Inflammatory macrophage (primary cell): ENCODE measurements at places on chromosomes 5 and 9.

- no peak for DNase-seq
These were observed 167.2 kb downstream of the CACNA1B start for GRCh38 chr9:138044485-138045383.

GRCh38 chr9:86322973-86323644, 31.1 kb downstream of the TUT7 start:
- no peak for DNase-seq

DNA sequence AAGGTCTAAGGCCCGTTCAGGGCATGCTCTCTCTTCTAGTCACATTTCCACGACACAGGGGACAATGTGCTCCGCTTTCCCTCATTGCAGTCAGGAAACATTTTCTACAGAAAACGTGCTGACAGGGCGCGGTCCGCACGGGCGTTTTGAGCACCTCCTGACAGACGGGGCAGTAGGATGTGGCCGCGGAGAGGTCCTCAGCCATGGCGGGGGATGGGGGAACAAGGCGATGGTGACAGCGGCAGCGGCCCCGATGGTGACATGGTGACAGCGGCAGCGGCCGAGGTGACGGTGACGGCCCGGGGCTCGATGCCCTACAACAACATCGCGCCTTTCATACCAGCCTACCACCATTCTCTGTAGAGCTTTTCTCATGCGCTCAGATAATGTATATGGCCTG, 4.1 kb downstream of the PLPP1 start:
- no peak for DNase-seq

GRCh38 chr5:64973215-64973614, 204.5 kb downstream of the CWC27 start:
- DNase-seq: no peak

DNA sequence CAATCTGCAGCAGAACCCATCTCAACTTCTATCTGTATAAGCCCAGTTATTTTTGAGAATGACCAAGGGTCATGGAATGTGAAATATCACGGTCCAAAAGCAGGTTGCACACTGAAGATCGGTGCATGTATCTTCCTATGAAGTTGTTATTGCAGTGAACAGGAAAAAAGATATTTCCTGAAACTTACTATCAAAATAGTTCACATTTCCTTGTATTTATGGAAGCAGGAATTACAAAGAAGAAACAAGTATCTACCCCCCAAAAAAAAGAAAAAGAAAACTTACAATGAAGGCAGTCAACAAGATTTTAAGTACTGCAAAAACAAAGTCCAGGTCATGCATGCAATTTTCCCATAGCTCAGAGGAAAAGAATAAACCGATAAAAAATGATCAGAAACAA, 70.0 kb downstream of the MPDZ start:
- DNase-seq: no peak

GRCh38 chr5:78757269-78758053, 108.9 kb upstream of the LHFPL2 start:
- no peak for DNase-seq

- DNase-seq: no peak
These were observed 297.2 kb downstream of the DRD1 start for GRCh38 chr5:175146733-175147132.

DNA sequence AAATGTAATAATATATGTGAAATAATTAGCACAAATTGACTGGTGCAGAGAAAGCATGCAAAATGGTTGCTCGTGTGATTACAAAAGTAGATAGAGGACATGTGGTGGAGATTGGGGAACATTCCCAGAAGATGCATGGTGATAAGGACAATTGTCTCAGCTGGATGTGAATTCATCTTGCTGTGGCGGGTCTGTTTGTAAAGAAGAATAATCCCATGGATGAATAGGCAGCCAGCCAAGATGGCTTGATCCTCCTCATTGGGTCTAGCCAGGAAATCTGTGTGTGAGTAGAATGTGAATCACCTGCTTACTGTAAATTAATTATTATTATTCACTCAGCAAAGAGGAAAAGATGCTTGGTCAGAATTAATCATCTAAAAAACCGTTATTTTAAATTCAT, 12.6 kb upstream of the DPYSL3 start:
- no peak for DNase-seq

DNA sequence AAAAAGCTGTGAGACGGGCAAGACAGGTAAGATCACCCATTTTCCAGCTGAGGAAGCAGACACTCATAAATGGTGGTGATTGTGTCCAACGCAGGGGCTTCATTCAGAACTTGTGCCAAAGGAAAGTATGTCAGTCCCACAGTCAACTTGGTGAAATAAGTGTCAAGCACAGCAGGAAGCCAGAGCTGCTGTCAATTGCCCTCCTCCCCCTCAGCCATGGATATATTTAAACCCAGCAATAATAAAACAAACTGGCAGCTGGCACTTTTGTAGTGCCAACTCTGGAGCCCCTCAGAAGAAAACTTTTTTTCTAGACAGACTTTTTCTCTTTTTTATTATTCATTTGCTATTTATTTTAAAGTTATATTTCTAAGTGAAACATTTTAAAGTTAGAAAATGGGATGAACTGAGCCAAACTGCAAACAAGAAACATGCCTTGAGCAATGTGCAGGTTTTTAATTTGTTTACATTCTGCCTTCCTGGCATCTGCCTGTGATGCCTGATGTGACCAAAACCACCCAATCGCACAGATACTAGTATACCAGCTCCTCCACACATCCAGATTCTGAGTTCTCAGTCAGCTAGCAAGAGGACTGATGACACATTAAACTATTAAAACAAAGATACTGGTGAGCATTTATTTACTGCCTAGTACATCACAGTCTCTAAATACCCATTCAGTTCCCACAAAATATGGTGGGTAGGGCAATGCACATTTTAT, 17.0 kb downstream of the DMAC1 start:
- no peak for DNase-seq

- peak; percentile 23 for DNase-seq
These were observed 284.3 kb downstream of the CCDC171 start for GRCh38 chr9:15837079-15837679.

DNA sequence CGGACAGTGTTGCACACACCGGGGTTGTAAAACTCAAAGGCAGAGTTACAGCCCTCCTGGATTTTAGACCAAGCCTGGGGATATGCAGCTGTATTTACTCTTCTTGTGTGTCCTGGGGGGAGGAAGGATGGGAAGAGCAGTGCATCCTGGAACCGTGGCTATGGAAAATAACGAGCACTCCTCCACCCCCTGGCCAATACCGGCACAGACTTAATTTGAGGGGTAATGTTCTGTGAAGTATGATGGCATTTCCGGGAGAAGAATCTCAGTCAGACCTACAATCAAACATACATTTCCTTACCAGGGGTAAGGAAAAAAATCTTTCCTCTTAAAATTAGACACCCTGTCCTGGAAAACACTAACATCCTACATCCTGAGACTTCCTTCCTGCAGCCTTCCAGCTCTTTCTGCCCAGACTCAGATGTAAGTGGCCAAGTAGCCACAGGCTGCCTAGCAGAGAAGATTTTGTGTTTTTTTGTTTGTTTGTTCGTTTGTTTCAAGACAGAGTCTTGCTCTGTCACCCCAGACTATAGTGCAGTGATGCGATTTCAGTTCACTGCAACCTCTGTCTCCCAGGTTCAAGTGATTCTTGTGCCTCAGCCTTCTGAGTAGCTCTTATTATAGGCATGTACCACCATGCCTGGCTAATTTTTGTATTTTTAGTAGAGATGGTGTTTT, 11.0 kb upstream of the ERMP1 start:
- no peak for DNase-seq

GRCh38 chr9:132824151-132824550, 53.9 kb downstream of the AK8 start:
- no peak for DNase-seq

- peak; percentile 81 for DNase-seq
These were observed 29.1 kb downstream of the MTX3 start for GRCh38 chr5:79961716-79962574.

DNA sequence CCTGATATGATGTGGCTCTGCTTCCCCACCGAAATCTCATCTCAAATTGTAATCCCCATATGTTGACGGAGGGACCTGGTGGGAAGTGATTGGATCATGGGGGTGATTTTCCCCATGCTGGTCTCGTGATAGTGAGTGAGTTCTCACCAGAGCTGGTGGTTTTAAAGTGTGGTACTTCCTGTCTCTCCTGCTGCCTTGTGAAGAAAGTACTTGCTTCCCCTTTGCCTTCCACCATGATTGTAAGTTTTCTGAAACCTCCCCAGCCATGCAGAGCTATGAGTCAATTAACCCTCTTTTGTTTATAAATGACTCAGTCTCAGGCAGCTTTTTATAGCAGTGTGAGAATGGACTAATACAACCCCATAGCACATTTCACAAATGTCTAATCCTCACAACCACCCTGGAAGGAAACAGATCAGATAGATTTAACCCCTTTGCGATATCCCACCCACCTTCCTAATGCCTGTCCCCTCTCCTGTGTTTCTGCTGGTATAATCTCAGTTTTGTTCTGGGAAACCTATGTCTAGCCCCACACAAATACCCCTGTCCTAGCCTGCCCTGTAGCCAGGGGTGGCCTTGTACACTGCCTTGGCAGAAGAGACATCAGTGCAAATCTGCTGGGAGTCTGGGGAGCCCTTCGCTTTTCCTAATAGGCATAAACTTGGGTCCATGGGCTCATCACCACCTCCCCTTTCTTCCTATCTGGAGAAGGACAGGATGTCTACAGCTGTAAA, 157.0 kb upstream of the RAI14 start:
- peak; percentile 95 for DNase-seq

- DNase-seq: peak; percentile 64
These were observed 189.6 kb downstream of the HSPA4 start for GRCh38 chr5:133241179-133242092.

GRCh38 chr9:81461196-81461595, 228.2 kb downstream of the TLE1 start:
- no peak for DNase-seq

GRCh38 chr5:95996904-95997723, 35.5 kb upstream of the ELL2 start:
- no peak for DNase-seq

- DNase-seq: no peak
These were observed 166.8 kb downstream of the MUSK start for GRCh38 chr9:110835404-110835803.

GRCh38 chr5:37323607-37324006, 47.3 kb downstream of the NUP155 start:
- no peak for DNase-seq

DNA sequence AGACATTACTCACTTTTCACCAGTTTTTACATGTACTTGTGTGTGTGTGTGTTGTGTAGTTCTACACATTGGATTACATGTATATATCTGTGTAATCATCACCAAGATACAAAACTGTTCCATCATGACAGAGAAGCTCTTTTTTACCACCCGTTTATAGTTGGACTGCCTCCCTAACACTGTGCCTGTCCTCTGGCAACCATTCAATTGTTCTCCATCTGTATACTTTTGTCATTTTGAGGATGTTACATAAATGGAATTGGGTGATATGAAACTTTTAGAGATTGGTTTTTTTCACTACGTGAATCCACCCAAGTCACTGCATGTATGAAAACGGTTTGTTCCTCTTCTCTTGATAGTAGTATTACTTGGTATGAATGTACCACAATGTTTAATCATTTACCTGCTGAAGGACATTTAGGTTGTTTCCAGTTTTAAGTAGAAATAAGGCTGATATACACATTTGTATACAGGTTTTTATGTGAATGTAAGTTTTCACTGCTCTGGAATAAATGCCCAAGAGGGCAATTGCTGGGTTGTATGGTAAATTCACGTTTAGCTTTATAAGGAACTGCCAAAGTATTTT, 126.2 kb downstream of the MAPKAP1 start:
- DNase-seq: no peak

- DNase-seq: no peak
These were observed 46.9 kb upstream of the SYNPO start for GRCh38 chr5:150593593-150593992.

DNA sequence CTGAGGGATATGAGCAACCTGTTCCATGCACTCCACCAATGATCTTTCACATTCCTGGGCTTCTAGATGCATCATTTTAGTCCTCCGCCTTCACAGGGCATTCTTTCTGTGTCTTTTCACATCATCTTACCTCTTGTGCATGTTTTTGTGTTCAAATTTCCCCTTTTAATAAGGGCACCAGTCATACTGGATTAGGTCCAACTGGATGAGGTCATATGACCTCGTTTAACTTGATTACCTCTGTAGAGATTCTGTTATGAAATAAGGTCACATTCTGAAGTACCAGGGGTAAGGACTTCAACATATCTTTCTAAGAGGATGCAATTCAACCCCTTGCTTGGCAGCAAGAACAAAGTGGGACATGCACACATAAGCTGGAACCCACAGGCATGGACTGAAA, 335.3 kb upstream of the TLE4 start:
- DNase-seq: no peak

DNA sequence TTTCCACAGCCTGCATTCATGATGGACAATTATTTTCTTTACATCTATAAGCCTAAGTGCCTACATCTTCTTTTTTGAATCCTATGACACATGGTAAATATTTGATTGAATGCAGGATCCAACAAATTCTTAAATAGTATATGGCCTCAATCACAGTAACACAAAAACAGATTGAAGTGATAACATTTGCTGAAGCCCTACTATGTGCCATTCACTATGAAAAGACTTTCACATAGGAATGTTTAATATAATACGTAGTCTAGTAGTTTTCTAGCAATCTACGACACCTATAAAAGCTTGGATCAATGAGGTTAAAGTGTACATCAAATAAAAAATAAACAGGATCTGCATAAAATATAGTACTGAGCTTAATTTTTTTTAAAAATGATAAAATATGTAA, 231.0 kb downstream of the AP3B1 start:
- DNase-seq: no peak

DNA sequence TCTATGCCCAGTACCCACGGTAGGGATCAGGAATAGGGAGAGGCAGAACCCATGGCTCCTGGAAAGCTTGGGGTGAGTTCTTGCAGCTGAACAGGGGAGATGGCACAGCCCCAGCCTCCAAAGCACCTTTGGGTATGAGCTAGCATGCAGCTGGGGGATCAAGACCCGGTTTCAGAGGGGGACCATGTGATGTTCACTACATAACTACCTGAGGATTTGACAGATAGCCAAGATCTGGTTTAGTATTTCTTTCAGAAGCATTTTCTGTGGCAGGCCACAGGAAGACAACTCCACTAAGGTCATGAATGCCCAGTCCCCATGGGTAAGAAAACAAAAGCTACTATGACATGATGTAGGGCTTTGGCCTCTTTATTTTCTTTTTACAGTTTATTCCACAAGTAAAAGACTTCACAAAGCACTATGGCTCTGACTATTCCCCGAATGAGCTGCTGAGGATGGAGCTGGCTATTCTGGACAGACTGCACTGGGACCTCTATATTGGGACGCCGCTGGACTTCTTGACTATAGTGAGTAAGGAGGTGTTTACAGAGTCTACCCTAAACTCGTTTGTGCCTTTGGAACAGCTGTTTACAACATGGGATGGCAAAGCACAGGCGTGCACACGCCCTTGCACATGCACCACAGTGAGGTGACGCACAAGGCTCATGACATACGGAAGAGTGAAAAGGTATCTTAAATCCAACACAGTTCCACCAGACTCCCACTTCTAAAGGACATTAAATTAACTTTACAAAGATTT, 3.4 kb downstream of the CCNI2 start:
- no peak for DNase-seq
